ENCODE measurements at places on chromosomes 12 and 14.

GRCh38 chr12:78096909-78097597 lies 266.4 kb downstream of the NAV3 start:
- no peak for DNase-seq

- DNase-seq = no peak
These were observed 24.1 kb downstream of the FGF23 start for GRCh38 chr12:4355156-4356040.

DNA sequence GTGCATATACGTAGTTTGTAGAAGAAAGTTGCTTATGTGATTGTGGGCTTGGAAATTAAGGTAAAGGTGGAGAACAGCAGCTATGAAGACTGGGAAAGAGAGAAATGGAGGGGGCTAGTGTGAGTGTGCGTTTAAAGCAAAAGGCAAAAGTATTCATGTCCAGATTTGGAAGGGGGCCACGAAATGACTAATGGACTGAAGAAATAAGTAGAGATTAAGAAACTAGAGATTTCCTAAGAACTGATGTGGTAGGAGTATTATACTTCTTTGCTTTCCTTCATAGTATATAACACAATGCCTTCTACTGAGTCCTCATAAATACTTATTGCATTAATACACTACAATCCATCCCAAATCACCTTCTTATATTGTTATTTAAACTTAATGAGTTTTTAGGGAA lies 298.6 kb upstream of the NOVA1 start:
- DNase-seq = no peak

DNA sequence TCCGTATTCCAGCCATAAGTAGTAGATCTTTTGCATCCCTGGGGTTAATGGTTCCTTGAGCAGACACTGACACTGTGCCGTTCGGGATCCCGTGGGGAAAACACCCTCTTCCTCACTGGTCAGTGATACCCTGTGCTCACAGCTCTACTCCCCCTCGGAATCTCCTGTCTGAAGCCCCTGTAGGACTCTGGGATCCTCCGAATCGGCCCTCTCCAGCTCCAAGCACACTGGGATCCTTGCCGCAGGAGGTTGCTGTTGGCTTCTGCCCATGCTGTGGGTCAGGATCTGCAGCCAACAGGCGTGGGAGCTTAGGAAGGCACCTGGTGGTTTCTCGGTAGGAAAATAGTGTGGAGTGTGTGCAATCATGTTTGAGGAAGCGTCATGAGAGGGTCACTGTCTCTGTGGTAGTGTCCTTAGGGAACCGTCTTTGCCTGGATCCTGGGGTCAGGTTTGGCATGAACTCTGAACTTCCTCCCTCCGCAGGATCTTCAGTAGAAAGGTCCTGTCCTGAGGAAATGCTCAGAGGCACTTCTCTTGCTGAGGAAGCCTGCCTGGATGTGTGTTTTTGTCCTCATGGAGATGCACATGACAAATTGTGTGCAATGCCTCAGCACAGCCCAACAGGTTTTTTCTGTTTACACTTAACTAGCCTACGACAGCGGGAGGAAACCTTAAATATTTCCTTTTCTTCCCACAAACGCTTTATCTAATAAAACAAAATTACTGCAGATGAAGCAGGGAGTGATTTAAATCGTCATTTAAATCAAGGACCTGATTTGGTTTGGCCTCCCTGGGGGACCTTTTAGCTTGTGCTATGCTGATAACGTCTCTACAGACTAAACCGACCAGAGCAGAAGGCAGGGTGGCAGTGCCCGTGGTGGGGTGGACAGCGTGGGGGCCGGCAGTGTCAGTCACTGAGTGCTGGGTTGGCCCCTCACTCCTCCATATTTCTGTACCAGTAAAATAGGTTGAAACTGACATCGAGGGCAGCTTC lies 18.7 kb downstream of the FBXL14 start:
- DNase-seq = no peak

DNA sequence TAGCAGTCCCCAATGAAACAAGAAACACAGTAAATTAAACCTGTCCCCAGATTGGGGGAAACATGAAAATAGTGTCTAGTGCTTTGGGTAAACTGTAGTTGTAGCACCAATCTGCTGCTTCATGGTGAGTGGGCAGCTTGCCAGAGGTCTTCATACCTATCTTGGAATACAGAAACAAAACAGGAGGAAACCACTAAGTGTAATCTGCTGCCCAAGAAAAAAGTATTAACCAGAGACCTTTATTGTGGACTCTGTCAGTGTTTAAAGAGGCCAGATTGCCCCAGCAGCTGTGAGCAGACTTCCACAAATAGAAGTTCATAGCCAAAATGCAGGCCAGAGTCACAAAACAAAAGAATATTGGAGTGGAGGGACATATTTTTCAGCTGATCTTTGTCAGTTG lies 2.3 kb downstream of the ISCU start:
- no peak for DNase-seq

DNA sequence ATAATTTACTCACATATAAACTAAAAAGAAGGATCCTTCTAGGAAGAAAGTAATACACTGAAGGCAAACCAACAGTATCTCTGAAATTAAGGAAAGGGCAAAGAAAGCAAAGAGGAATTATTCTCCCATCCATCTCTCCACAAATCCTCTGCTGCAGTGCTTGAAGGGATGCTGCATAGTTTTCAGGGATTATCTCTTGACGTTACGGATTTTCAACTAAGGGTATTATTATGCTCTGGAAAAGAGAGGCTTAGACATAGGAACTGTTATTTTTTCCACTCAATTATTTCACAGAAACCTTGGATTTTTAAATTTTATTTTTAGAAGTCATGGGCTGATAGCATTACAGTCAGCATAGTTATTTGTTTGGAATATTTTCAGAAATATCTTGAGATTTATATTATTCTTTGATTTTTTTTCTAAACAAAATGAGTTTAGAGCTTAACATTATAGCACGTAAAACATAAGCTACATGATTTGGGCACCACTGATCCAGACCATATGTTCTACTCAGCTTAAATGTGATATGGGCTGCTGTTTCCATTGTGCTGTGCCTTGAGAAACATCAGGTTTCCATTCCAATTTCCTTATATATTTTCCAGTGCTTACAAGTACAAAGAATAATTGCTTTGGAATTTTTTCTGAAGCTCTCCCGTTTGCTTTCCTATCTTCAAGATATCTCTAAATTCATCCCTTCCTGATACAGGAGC lies 57.9 kb upstream of the DCN start:
- DNase-seq = no peak

DNA sequence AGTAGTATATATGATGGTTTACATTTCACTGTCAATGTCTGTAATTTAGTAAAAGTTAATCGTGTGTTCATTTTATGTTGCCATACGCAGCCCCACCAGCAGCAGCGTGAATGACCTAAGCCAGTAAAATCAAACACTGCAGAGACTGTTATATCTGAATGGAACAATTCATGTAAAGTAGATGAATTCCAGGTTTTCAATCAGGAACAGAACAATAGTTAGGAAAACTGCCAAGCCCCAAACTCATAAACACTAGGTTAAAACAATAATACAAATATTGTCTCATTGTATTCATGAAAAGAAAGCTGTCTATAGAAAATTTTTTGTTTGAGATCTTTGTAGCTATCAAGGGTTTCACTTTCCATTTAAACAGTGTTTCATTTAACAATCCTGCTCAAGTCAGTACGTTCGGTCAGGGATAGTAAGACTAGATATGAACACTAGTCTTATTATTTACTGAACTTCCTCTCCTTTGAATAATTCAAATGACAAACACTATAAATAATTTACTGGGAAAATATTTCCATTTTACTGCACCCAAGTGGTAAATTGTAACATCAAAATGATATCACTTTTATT lies 256.8 kb upstream of the FLRT2 start:
- DNase-seq = no peak

DNA sequence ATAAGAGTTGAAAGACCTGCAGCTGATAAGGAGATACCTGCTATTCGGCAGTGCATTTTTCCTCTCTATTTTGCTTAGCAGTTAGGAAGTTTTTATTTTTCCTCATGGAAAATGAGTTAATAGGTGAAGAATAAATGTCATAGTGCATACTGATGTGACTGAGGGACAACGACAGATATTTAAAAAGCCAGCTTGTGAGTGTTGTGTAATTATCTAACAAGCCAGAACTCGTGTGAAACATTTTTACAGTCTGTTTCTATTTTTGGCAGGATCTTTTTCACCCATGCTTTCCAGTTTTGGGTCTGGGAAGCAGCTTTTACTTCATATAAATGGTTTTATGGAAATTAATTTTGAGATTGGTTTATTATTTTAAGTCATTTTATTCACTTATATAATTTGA lies 2.9 kb downstream of the FBXO34 start:
- DNase-seq = no peak

DNA sequence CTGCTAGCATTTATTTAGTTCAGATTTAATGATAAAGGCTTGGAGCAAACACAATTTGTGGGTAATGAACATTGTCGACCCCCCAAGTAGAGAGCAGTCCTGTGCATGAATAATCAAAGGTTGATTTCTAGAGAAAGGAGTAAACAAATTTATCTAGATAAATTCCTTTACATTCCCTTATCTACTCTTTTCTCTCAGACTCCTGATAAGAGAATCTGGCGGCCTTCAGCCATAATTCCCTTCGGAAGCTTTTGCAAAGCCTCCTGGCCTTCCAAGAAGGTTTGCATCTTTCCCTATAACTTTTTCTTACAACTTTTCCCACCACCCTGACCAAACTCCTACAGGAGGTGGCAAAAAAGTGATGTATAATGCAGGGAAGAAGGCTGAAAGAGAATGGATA lies 42.1 kb downstream of the TMTC3 start:
- no peak for DNase-seq

- no peak for DNase-seq
These were observed 163.9 kb upstream of the TMTC2 start for GRCh38 chr12:82522762-82523161.

DNA sequence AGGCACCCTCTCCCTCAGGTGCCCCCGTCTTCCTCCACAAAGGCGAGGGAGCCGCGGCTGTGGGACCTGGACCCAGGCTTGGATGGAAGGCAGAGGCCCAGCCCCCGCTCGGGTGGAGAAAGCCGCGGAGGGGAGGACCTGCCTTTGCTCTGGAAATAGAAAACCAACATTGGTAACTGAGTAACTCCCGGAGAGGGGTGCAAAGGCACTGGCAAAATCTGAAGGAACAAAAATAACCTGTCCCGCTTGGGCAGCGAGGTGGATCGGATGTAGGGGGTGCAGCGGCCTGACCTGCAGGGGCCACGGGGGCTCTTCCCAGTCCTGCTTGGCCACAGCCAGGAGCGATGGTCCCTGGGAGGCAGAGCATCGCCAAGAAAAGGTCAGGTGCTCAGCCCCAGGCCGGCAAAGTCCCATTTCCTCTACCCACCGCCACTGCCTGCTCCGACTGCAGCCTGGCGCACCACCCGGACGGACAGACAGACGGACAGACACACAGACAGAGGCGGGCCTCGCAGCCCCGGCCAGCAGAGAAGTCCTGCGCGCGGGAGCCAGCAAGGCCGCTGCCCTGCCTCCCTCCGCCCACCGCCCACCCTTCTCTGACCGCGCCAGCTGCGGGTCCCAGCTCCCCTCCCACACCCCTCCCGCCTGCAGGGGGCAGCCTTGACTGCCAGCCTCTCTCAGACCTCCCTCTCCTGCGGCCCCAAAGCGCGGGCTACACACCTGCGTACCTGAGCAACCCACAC lies 21.4 kb upstream of the TMEM106C start:
- DNase-seq = peak; percentile 41

DNA sequence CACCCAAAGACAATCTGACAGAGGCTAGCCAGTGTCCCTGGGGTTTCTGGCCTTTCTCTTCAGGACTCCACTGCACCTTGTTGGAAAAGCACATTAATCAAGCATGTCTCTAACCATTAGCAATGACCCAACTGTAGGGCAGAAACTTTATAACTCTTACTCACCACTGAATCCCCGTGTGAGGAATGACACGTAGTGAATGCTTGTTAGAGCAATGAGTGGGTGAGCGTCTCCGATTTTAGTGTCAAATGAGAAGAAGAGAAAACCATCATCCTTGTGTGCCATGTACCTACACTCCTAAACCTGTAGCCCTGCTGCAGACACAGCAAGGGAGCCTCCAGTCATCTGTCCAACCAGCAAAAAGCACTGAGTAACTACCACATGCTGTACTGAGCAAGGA lies 56.5 kb upstream of the GPR68 start:
- no peak for DNase-seq

All from CD4-positive, alpha-beta T cell treated with Interleukin-1 beta for 1 hour (primary cell).